ENCODE measurements at places on chromosomes 2 and 18.

DNA sequence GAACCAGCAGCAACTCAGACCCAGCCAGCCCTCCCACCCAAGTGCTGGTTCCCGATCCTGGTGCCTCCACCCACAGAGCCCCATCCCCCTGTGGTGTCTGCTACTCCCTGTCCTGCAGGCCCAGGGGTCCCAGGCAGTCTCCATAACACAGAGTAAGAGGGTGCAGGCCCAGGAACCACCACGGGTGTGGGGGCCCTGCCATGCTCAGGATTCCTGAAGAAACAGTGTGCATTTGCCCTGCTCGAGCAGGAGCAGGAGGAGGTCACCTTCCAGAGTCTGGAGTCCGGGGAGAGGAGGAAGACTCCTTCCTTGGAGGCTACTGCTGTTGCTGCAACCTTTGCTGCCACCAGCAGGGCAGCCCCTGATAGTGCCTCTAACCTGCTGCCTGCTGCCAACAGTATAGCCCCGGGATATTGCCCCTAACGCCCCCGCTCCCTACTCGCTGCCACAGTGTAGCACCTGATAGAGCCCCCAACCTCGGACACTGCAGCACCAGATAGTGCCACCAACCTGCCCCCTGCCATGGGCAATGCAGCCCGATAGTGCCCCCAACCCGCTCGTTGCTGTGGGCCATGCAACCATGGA lies 46.8 kb upstream of the ANKRD62 start:
- DNase-seq, result no peak

GRCh38 chr2:184654945-184655344 lies 56.6 kb downstream of the ZNF804A start:
- DNase-seq, result no peak

GRCh38 chr18:56296381-56296780 lies 342.0 kb downstream of the TXNL1 start:
- DNase-seq, result no peak

- no peak for DNase-seq
These were observed 2091.1 kb upstream of the PIK3C3 start for GRCh38 chr18:39863916-39864315.

- no peak for DNase-seq
These were observed 273.6 kb downstream of the HRH4 start for GRCh38 chr18:24734058-24734457.

DNA sequence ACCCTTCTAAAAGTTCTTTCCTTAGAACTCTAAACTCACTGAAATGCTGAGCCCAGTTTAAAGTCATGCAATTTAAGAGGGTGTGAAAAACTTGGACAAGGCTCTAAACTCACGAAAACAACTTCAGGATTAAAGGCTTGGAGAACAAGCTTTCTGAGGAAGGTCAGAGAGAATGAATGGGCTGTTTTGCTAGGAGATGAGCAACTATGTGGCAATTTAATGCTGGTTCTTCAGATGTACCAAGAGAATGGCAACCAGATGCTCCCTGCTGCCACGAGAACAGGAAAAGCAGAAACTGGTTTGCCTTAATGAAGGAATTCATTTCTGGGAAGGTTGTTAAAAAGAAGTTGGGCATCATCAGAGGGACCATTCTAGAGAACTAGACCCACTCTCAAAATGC lies 77.8 kb upstream of the PMAIP1 start:
- DNase-seq, result no peak
